Small intestine (tissue), 16 donors: ENCODE measurements at places on chromosomes 2 and 18. TPM values are rescaled to one million over a fixed set of nuclear protein-coding genes. Genes with fewer than 3 reads are reported as not detected.

Gene HNMT
- 22.8 TPM for polyA plus RNA-seq

Gene SKA1
- polyA plus RNA-seq: 0.67 TPM

Gene FBXO48
- 0.78 TPM for polyA plus RNA-seq

Gene CCDC141
- not detected for polyA plus RNA-seq

Gene GCG
- polyA plus RNA-seq: 236 TPM

Gene SULT1C2
- 4.9 TPM for polyA plus RNA-seq

Gene EGR4
- polyA plus RNA-seq: not detected

Gene MC4R
- not detected for polyA plus RNA-seq

Gene KIF1A
- 7.7 TPM for polyA plus RNA-seq

Gene STARD6
- 0.07 TPM for polyA plus RNA-seq

Gene EMX1
- polyA plus RNA-seq: 0.13 TPM

Gene VAMP5
- 12.8 TPM for polyA plus RNA-seq

Gene SPHKAP
- polyA plus RNA-seq: 0.27 TPM

Gene TMEM169
- polyA plus RNA-seq: 1.1 TPM

DNA sequence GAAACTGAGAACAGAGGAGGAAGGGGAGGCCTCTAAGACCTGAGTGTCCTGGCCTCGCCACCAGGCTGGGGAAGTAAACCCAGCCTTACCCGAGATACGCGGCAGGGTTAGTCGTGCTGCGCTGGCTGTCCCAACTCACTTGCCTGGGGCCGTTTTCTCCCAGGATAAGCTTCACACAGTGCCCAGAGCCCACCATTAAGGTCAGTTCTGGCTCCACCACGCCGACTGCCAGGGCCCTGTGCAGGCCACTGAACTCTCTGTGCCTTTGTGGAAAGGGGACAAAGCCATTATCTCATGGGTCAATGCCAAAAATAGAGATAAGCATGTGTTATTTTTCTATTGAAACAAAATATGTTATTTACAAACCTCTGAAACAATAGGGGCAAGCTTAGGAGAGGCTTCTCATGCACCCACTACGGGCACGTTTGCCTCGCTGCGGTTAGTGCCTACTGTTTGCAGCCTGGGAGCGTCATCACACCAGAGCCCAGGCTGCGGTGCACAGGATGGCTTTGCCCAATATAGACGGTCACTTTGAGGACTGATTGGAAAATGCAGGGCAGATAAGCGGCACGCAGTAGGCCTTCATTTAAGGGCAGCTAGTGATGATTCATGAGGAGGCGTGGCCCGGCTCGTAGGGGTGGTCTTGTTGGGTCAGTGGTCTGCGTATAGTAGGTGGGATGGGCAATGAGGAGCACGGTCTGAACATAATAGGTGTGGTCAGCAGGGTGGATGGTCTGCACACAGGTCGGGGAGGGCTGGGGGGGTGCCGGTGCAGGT, 242.1 kb downstream of the GLI2 start:
- no peak for DNase-seq

DNA sequence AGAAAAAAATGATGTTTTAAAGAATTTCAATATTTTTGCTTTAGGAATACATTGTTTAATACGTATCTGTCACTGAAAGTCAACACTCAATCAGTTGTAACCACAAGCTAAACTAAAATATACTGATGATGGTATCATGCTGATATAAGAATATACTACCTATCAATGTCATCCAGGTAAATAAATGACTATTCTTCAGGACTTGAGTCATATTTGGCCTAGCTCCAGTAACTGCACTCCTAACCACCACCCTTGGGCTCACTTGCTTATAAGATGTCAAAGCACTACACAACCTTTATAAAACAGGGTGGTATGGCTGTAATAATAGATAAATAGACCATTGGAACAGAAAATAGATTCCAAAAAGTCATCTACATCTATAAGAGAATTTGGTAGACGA, 48.8 kb downstream of the RND3 start:
- DNase-seq: no peak

- DNase-seq: no peak
These were observed 10.7 kb upstream of the HPCAL1 start for GRCh38 chr2:10292033-10292432.

DNA sequence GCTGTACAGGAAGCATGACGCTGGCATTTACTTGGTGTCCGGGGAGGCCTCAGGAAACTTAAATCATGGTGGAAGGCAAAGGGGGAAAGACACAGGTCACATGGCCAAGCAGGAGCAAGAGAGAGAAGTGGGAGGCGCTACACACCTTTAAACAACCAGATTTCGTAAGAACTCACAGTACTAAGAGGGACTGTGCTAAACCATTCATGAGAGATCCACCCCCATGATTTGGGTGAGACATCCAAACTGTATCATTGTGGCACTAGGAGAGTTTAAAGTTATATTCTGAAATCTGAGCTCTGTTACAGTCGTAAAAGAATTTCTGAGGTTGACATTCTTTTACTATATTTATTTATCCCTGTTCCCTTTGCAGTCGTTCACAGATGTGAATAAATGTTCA, 116.6 kb downstream of the ICA1L start:
- no peak for DNase-seq

- DNase-seq: peak; percentile 15
These were observed 76.9 kb upstream of the AGAP1 start for GRCh38 chr2:235416858-235417499.

DNA sequence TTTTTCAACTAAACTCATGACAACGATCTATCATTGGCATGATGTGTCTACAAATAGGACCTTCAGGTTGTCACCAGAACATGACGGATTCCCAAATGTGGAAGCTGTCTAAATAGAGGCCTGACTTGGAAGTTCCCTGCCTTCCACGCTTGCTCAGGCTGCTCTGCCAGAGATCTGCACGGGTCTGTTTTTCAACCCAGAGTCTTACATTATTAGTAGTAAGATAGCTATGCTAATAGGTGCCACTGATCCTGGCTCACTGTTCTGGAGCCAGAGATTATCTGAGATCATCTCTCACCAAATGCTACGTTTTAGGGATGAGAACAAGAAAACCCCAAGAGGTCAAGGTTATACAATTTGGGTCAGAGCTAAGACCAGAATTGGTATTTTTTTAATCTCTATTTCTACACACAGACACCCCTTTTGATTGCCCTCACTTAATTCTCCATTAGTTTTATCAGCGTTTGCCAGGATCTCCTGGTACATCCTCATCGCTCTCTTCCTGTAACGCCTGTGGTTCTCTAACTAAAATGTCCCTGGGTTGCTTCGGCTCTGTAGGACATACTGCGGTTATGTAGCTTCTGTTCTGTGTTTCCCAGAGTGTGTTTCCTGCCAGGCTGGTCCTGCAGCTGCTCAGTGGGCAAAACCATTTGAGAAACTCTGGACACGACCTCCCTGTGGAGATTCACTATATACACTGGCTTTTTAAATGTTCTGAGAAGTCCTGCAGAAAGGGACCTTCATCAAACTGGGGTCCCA, 5.7 kb downstream of the CDC42EP3 start:
- no peak for DNase-seq

DNA sequence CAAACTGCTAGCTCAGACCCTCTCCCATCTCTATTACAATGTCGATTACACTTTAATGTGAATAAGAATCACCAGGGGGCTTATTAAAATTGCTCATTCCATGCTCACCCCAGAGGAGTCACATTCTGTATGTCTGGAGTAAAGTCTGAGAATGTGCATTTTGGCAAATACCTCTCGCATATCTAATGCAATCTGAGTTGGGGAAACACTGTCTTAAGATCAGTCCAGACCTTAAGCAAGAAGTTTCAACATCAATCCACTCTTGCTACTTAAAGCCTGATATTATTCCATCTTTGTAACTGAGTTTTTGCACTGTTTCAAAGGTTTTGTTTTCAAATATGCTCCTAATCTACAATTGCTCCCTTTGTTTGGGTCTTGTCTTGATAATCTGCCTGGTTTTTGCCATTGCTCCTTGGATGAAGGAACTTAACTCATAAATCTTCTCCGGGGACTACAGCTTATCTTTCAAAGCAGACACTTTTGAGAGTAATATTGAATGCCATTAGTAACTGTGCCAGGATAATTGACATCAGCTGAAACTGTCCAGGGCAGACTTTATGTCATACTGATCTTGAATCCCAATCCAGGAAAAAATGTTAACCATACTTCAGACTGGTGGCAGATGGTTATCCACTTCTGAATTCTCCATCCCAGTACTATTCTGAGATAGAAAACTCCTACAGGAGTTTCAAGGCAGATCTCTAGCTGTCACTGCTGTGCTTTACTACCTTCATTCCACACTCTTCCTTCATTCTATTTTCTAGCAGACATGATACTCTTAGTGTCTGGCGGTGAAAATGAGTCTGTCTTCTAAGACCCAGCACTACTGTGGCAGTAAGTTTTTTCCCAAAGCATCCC, 200.9 kb downstream of the ERBB4 start:
- no peak for DNase-seq

GRCh38 chr2:10065773-10066055, 14.5 kb downstream of the CYS1 start:
- DNase-seq: no peak

DNA sequence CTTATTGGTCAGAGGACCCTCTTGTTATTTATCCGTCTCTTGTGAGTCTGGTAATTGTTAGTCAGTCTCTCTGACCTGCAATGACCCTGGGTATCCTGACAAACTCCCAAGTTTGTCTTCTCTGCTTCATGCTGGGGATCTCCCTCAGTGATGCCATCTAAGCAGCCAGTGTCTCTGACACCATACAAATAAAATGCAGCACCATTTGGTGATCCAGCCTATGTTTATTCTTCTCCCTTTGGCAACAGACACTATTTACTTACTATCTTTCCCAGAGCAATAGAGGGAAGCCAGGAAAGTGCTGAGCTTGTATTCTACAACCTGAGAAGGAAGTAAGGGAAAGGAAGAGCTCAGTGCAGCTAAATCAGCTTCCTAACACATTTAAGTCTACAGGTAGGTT, 15.9 kb downstream of the SERPINE2 start:
- peak; percentile 51 for DNase-seq

DNA sequence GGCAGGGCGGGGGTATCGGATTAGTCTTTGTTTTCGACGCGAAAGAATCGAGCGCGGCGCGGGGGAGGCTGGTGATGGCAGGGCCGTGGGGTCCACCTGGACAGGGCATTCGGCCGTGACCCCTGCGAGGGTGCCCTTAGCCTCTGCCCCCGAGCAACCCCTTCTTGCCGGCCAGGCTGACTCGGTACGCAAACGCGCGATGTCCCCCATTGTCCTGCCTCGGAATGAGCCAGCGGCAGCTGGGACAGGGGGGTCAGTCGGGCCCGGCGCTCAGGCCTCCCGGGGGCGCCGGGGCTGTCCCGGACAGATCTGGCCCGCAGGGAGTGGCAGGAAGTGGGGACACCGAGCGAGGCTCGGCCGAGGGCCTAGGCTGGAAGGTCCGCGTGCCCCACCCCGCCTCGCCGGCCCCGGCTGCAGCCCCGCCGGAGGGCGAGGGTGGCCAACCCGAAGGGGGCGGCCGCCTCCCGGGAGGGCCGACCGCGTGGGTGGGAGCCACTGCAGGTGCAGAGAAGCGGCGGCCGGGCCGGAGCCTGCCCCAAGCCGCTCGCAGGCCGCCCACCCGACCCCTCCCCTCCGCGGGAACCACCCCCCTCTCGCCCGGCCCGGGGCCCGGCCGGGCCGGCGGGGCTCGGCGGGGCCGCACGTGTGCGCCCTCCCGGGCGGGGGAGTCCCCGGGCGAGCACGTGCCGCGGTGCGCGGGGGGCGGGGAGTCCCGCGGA, at the start of gene TET3:
TSS of gene TET3 (plus strand) at position 708 of the 719 bp plus-strand sequence. CDS start 1,494 bp downstream, outside the sequence.
- DNase-seq: peak; percentile 50

GRCh38 chr2:229861431-229861830, 60.4 kb downstream of the TRIP12 start:
- no peak for DNase-seq

GRCh38 chr2:26172189-26172870, 558 bp upstream of the GAREM2 start:
- peak; percentile 45 for DNase-seq

DNA sequence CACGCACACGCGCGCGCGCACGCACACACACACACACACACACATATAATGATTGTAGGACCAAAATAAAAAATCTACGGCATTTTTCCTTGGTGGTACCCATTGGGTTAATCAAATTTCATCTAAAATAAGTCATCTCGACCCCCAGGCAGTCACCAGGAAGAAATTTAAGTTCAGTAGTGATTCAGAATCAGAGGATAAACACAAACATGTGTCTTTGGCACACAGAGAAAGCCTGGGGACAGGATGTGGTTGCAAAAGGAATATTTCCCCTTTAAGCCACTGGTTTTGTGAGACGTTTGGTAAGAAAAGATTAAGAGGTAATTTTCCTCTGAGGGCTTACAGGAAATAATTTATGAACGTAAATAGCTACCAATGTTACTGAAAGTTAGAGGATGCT, 171.6 kb upstream of the PIEZO2 start:
- DNase-seq: no peak

DNA sequence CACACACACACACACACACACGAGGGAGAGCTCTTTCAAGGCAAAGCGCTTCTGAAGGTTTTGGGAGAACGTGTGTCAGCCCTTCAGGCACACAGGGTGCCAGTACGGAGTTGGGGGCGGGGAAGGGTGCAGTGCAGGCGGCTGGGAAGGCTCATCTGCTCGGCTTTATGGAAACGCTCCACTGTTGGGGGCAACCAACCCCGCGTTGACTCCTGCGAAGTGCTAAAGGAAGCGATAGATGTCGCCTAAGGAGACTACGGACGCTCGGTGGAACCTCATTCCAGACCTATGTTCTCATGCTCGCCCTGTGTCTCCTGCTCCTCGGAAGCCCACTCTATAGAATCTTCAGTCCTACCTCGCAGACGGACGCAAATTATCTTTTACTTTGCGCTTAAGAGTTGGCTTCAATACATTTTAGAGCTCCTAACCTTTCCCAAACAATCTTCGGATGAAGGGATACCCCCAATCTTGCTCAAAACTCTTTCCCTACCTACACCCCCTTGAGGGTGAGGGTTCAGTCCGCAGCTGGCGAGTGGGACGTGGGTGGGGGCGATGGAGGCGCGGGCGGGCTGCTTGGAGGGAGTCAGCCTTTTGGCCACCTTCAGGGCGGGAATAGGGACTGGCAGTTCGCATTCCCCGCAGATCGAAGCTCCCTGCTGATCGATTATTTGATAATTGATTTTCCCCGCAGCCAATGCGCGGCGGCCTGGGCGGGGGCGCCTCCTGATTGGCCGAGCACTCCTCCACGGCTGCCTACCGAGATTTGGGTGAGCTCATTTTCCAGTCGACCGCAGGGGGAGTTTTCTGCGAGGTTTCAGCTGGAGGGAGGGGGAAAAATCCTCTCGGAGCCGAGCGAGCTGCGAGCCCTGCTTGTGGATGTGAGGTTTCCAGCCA, 1.9 kb upstream of the MEIS1 start:
- peak; percentile 61 for DNase-seq

- no peak for DNase-seq
These were observed 66.5 kb downstream of the PXDN start for GRCh38 chr2:1677821-1678165.

- DNase-seq: peak; percentile 15
These were observed 127.5 kb upstream of the MMADHC start for GRCh38 chr2:149715005-149715592.
